ENCODE measurements at places on chromosomes 1 and 21. TPM values are rescaled to one million over a fixed set of nuclear protein-coding genes. Genes with fewer than 3 reads are reported as not detected.

The GIPC2 gene
- 1.1 TPM for total RNA-seq

The DENND4B gene
- 22.0 TPM for total RNA-seq

The SLAMF7 gene
- total RNA-seq = not detected

The FAM167B gene
- 1.1 TPM for total RNA-seq

The RIIAD1 gene
- not detected for total RNA-seq

The KRTAP10-6 gene
- total RNA-seq = not detected

The GPR153 gene
- total RNA-seq = 3.7 TPM

The NR1I3 gene
- total RNA-seq = not detected

The KIAA1614 gene
- 4.5 TPM for total RNA-seq

The PLPPR5 gene
- total RNA-seq = under 0.01 TPM

The KCNH1 gene
- not detected for total RNA-seq

The PDC gene
- 0.20 TPM for total RNA-seq

The CR1L gene
- total RNA-seq = not detected

Data from subcutaneous preadipocyte (primary cell).